Esophagus mucosa (tissue), 1 donor: ENCODE measurements at places on chromosomes 4 and X. TPM values are rescaled to one million over a fixed set of nuclear protein-coding genes. Genes with fewer than 3 reads are reported as not detected.
A peak's percentile ranks its signal among the peaks of the same experiment; 100 is the strongest.

SPRY1 gene
- total RNA-seq, result 16.0 TPM

CSAG1 gene
- not detected for total RNA-seq

DNA sequence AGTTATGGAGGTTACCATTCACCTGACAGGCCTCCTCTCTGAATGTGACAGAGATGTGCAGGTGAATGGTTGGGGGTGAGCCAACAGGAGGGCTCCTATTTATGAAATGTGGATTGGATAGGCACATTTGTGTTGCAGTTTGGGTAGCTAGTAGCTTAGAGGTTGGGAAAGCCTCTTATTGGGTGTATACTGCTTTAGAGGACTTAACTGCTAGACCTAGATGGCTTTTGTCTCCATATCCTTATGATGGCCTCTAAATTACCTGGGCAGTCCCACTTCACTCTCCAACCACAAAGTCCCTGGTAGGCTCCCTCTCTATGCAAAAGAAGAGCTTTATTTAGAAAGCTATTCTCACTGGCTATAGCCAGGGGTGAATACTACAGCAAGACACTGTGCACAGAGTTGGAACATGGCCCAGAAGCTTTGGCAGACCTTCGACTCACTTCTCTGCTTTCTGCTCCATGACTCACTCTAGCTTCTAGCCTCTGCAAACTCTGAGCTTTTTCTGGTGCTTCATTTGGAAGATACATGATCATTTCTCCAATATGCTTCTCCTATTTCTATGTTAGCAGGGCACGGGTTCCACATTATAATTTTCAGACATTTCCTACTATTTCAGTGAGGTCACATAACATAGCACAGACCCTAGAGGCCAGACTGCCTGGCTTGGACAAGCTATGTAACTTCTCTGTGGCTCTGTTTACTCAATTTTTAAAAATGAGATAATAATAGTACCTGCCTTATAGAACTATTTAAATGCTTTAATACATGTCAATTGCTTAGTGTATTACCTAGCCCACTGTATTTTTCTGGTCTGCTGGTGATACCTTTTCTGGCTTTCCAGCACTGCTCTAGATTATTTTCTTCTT is 6.0 kb upstream of the VGLL1 start:
- peak; percentile 81 for ATAC-seq

- peak; percentile 48 for ATAC-seq
These were observed 107.4 kb upstream of the MSX1 start for GRCh38 chr4:4752025-4752424.

DNA sequence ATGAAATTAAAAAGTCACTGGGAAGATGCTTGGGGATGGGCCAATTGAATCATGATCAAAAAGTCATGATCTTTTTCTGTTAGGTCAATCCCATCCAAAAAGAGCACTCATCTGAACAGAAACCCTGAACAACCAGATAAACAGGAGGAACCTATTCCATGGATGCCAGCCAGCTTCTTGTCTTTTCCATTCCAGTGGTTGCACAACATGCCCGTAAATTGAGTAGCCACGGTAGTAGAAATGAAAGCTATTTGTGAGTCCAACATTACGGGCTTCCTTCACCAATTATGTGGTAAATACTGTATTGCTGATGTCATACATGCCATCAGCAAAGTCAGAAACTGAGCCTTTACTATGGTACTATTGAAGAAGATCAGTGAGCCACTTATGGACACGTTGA is 982.4 kb upstream of the HS3ST1 start:
- ATAC-seq, result no peak
